ENCODE measurements at places on chromosomes 12 and 14.

GRCh38 chr12:95733141-95733825 is 57.3 kb downstream of the NTN4 start:
- DNase-seq = no peak

GRCh38 chr14:102662636-102663430 is 70.4 kb downstream of the RCOR1 start:
- DNase-seq = no peak

GRCh38 chr14:58401587-58401986 is 5.9 kb downstream of the TOMM20L start:
- DNase-seq = no peak

DNA sequence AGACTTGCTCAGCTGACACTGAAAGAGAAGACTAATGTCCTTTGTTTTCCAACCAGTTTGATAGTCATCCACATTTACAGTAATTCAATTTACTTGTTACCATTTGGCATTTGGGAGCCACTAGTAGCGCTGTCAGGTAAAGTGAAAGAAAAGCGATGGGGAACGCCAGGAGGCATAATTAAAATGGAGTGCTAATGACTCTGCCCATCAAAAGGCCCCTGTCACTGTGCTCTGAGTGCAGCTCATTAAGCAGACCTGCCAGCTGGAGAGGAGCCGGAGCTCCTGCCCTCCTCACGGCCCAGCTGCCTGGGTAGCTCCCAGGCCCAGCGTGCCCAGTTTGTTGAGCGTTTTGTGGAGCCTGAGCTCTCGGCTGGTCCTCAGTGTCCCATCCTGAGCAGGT is 463.6 kb upstream of the CCDC196 start:
- DNase-seq = no peak

DNA sequence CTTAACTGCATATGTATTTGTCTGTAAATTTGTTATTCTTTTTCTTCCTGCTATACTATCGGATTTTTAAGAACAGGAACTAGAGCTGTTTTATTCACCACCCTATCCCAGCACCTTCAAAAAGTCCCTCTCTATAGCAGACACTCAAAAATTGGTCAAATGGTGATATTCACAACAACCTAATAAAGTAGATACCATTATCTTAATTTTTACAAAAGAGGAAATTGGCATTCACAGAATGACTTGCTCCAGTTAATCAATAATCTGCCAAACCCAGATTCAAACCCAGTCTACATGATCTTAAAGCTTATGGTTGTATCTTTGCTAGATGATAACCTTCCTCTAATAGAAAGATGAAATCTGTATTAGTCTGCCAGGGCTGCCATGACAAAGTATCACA is 426.6 kb downstream of the EGLN3 start:
- DNase-seq = no peak

GRCh38 chr12:109157986-109158385 is 41.6 kb downstream of the ACACB start:
- DNase-seq = no peak

DNA sequence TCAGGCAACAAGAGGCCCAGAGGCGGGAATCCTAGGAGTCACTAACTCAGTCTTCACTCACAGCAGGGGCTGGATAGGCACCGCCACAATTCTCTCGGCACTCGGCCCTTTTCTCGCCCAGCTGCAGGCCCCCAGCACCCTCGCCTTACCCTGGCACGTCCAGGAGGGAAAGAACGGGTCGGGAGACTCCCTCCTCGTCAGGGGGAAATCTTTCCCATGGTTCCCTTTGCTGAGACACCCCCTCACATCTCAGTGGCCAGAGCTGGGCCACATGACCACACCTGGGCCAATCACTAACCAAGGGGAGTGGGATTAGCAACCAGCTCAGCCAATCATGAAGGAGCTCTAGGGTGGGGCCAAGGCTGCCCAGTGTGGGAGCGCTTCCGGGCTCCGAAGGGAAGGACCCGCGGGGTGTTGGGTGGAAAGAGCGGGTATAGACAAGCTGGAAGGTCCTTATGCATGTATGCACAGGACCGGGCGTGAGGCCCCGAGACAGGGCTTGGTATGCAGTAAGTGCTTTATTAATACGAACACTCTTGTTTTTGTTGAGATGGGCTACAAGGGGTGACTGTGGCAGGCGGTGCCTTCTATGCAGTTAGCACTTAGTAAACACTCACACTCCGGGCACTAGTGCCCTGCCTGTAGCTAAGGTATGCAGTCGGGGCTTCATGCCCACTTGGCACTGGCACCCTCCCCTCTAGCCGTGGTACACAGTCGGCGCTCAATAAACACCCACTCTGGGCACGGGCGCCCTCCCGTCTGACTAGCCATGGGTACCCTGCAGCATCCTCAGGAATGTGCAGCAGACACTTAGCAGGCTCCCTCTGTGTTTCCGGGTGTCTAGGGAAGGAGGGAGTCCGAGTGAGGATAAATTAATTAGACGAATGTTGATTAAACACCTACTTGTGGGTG is 40.3 kb downstream of the ADGRD1 start:
- DNase-seq = no peak

- DNase-seq = no peak
These were observed 13.2 kb downstream of the PLD4 start for GRCh38 chr14:104937694-104938365.

DNA sequence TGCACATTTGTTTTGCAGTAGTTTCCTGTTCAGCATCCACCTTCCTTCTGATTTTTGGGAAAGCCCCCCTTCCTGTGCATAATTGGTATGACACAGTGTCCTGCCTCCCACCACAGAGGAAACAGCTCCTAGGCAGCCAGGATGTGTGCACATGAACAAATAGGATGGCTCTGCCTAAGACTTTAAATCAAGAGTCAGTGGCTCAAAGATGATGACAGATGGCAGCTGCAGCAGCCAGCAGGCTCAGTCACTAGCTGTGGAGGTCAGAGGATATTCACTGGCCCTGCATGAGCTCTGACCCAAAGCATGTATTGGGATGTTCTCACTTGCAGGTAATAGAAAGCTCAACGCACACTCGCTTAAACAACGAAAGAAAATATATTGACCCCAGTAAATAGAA is 90.3 kb downstream of the KCNK10 start:
- DNase-seq = no peak

- DNase-seq = no peak
These were observed 12.4 kb downstream of the MLXIP start for GRCh38 chr12:122090759-122091515.

GRCh38 chr12:92554158-92555073 is 148.4 kb upstream of the PLEKHG7 start:
- no peak for DNase-seq

- DNase-seq = no peak
These were observed 266.4 kb upstream of the SLC16A7 start for GRCh38 chr12:59329462-59329861.

GRCh38 chr14:75484711-75485429 is 37.4 kb upstream of the BATF start:
- no peak for DNase-seq

GRCh38 chr12:90959032-90959431 is 4.1 kb upstream of the CCER1 start:
- no peak for DNase-seq

DNA sequence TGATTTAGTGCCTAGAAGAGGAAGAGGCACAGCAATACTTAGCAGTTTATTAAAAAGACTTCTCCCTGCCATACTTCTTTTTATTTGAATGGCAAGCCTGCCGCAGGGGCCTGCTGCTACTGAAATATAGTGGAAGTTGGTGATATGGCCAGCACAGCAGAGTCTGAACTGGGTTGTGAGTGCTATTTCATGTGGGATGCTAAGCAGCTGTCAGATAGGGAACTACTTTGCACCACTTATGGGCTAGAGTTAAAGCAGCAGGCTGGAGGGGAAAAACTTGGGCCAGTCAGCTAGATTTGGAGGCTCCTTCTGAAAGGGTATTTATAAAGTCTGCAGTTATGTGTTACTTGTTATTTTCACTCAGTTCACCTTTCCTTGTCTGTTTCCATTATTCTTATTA is 299.0 kb upstream of the E2F7 start:
- no peak for DNase-seq

- no peak for DNase-seq
These were observed 523 bp upstream of the SLC6A15 start for GRCh38 chr12:84913129-84913515.

- DNase-seq = no peak
These were observed 17.5 kb upstream of the BEGAIN start for GRCh38 chr14:100604709-100605108.

- no peak for DNase-seq
These were observed 211.1 kb upstream of the SFSWAP start for GRCh38 chr12:131499864-131500190.

- DNase-seq = no peak
These were observed 17.7 kb downstream of the ATP2B1 start for GRCh38 chr12:89690925-89691324.

DNA sequence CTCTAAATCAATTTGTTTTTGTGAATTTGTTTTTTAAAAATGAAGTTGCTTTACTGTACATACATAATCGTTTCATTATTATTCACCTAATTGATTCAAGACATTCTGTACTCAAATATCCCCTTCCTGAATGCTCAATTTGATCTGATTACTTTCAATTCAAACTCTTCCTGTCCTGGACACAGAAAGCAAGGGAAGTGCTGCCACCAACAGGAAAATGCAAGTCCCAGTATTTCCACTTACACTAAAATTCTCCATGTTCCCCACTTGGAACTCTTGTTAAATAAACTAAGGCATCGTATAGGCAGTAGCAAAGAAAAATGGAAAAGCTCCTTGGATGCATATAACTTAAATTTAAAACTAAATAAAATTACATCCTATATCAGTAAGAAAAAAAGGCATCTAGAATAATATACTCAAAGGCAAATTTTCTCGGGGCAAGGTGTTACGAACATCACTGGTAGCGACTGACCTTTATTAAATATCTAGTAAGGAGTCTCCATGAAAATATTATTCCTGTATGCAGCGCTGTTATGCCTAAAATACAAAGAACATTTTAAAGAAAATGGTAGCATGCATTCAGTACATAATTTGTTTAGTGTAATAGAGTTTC is 72.0 kb upstream of the DBX2 start:
- no peak for DNase-seq

- DNase-seq = no peak
These were observed 66.5 kb upstream of the DIO3 start for GRCh38 chr14:101494826-101495225.

DNA sequence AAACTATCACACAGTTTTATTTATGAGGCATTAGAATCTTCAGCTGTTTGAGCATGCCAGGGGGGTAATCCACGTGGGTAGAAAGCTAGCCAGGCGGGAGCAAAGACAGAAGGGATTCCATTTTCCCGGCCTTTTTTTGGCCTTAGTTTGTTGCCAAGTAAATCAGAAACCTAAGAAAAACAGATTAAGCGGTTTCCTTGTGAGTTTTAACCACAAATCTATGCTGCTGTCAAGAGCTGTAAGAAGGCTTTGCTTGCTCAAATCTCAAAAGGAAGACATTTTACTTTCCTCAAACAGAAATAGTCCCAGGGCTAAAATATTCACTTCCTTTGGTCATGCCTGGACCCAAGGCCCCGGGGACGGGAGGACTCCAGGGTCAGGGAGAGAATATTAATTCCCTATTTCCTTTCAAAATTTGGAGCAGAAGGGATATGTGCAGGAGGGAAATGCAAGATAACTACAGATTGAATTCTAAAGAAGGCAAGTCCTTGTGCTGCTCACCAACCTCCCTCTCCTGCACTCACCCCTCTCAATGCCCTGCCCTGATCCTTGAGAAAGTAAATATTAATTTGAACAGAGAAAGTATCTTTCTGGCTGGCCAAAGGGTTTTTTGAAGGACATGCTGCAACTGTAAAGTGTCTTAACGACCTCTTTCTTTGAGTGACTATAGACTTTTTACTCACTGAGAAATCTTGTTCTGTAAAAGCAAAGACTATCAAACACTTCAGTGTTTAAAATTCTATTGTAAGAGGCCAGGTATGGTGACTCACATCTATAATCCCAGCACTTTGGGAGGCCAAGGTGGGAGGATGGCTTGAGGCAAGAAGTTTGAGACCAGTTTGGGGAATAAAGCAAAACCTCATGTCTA is 75.7 kb downstream of the HSD17B6 start:
- no peak for DNase-seq

DNA sequence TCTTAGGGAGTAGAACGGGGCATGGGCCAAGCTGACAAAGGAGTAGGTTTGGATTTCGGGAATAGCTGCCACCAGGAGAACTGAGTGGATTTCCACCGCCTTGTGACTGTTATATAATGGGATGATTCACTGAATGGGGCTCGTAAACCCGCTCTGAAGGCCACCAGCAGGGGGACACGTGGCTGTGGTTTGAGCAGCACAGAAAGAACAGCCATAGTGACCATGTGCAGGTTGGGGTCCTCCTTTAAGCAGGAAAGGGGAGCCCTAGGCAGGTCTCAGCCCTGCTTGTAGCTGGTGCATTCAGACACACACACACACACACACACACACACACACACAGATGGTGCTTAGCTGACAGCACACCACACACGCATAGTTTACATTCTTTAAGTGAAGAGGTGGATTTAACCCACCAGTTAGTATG is 8.6 kb upstream of the ASB2 start:
- no peak for DNase-seq

- no peak for DNase-seq
These were observed 228.9 kb upstream of the CAND1 start for GRCh38 chr12:67039995-67040860.

- no peak for DNase-seq
These were observed 873.6 kb downstream of the C12orf50 start for GRCh38 chr12:87155621-87156020.

- no peak for DNase-seq
These were observed at the start of gene HPD for GRCh38 chr12:121858662-121859572. HPD (minus strand) TSS chr12:121858859; CDS start chr12:121858823, 36 bp downstream.

DNA sequence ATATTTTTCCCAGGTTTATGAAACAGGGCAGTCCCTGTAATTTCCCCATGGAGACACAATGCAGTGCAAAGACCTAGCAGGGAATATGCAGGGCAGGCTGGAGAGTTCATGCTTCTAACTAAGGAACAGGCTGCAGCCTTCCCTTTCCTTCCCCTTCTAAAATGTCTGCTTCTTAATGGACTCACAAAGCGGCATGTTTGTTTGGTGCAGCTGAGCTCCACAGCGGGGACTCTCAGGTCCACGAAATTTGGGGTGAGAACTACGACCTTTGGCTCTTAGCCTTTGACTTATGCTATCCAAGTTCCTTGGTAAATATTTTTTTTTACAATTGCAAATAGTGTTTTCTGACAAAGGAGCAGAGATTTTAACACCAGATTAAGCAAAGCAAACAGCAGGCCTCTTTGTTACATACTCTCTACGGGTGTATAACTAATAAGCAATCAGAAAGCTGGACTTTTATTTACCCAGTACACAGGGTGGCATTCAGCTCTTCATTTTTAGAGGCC is 323.6 kb downstream of the ZFP36L1 start:
- no peak for DNase-seq

Data from stimulated activated CD8-positive, alpha-beta memory T cell treated with anti-CD3 and anti-CD28 coated beads, Interleukin-4, amount 100 ng/mL, for 1 hour (primary cell).